ENCODE measurements at places on chromosomes 1 and 21.

GRCh38 chr1:147167365-147167764 is 4.9 kb downstream of the PRKAB2 start:
- DNase-seq: no peak
- H3K4me1 ChIP-seq: peaks cover 17% of the 10 kb centered on the region
- H3K4me3 ChIP-seq: no peak overlapping the region

GRCh38 chr1:2019571-2020309 is 595 bp downstream of the GABRD start:
- peaks cover 6% of the 10 kb centered on the region for H3K27me3 ChIP-seq
- H3K36me3 ChIP-seq: no peaks in the 10 kb centered on the region
- DNase-seq: peak; percentile 87
- no peak overlapping the region for H3K27ac ChIP-seq

DNA sequence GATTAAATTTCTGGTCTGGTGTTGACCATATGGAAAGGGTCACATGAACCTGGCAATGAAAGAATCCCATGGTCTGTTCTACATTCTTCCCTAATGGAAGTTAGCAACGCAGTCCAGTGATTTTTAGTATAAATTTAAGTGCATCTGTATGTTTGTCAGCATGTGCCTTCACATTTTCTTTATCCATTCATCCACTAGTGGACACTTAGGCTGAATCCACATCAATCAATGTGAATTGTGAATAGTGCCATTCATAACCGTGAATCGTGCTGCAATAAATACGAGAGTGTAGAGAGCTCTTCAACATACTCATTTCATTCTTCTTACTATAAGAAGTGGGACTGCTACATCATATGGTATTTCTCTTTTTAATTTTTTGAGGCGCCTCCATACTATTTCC is 12.7 kb upstream of the IFI16 start:
- no peak overlapping the region for H3K4me3 ChIP-seq
- H3K36me3 ChIP-seq: no peaks in the 10 kb centered on the region
- H3K27ac ChIP-seq: no peak overlapping the region

DNA sequence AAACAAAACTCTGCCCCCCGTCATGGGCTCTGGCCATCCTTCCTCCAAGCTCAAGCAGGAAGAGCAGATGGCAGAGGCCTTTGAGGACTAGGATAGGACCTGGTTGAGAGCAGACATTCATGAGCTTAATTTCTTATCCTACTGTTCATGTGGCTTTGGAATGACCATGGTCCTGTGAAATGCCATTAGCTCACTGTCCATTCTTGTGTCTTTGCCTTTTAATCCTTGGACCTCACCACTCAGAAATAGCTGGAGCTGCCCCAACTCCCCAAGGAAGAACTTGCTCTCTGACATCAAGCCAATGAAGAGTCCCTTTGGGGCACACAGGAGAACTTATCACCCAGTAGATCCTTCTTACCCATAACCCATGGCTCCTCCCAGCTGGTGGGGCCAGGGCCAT is 11.6 kb upstream of the FAM20B start:
- no peak for DNase-seq
- H3K4me3 ChIP-seq: no peak overlapping the region
- H3K27ac ChIP-seq: no peak overlapping the region
- H3K27me3 ChIP-seq: no peaks in the 10 kb centered on the region
- peaks cover 17% of the 10 kb centered on the region for H3K4me1 ChIP-seq

DNA sequence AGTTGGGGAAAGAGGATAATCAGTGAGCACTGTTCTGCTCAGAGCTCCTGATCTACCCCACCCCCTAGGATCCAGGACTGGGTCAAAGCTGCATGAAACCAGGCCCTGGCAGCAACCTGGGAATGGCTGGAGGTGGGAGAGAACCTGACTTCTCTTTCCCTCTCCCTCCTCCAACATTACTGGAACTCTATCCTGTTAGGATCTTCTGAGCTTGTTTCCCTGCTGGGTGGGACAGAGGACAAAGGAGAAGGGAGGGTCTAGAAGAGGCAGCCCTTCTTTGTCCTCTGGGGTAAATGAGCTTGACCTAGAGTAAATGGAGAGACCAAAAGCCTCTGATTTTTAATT is 42.7 kb downstream of the YARS1 start:
- H3K27me3 ChIP-seq: no peaks in the 10 kb centered on the region
- DNase-seq: no peak

DNA sequence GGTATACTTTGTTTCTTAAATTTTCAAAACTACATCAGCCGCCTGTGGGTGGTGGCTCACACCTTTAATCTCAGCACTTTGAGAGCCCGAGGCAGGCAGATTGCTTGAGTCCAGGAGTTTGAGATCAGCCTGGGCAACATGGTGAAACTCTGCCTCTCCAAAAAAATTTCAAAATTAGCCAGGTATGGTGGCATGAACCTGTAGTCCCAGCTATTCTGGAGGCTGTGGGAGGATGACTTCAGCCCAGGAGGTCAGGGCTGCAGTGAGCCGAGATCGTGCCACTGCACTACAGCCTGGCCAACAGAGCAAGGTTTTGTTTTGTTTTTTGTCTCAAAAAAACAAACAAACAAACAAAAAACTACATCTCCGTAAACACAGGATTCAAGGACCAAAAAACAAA is 3.3 kb downstream of the EYA3 start:
- H3K4me1 ChIP-seq: peaks cover 16% of the 10 kb centered on the region
- H3K27ac ChIP-seq: no peak overlapping the region
- H3K27me3 ChIP-seq: no peaks in the 10 kb centered on the region
- no peak overlapping the region for H3K4me3 ChIP-seq

DNA sequence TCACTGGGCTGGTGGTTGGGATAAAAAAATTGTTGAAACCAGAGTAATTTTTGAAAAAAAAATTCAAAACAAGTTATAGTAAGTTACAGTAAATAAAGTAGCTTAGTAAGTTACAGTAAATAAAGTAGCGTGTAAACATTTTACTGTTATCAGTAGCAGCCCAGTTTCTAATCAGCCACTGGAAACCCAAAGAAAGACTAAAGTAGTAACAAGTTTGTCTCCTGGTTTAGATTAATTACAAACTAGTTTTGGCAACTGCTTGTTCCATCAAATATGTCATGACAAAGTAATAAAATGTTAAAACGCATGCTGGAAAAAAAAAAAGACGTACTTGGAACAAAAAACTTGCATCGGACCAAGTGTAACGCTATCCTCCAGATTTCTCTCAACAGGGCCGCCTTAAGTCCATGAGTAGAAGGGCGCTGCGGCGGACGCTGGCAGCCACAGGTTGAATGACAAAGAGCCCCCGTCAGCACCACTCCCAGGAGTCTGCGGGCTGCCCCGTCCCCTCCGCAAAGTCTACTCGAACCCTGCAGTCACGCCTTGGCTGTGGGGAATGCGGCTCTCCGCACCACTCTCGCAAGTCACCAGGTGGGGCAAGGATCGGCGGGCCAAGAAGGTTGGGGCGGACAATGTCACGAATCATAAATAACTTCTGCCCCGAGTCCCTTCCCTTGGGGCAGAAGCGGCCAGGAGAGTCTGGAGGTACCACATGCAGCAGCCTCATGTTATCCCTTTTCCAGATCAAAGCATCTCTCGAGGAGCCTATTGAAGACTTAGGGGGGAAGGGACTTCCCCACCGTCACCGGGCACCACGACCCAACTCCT is 837 bp downstream of the SLC16A1 start:
- H3K4me1 ChIP-seq: no peaks in the 10 kb centered on the region
- no peaks in the 10 kb centered on the region for H3K36me3 ChIP-seq
- peak overlapping the region; percentile 82 for H3K27ac ChIP-seq
- no peaks in the 10 kb centered on the region for H3K27me3 ChIP-seq
- H3K4me3 ChIP-seq: peak overlapping the region; percentile 67

DNA sequence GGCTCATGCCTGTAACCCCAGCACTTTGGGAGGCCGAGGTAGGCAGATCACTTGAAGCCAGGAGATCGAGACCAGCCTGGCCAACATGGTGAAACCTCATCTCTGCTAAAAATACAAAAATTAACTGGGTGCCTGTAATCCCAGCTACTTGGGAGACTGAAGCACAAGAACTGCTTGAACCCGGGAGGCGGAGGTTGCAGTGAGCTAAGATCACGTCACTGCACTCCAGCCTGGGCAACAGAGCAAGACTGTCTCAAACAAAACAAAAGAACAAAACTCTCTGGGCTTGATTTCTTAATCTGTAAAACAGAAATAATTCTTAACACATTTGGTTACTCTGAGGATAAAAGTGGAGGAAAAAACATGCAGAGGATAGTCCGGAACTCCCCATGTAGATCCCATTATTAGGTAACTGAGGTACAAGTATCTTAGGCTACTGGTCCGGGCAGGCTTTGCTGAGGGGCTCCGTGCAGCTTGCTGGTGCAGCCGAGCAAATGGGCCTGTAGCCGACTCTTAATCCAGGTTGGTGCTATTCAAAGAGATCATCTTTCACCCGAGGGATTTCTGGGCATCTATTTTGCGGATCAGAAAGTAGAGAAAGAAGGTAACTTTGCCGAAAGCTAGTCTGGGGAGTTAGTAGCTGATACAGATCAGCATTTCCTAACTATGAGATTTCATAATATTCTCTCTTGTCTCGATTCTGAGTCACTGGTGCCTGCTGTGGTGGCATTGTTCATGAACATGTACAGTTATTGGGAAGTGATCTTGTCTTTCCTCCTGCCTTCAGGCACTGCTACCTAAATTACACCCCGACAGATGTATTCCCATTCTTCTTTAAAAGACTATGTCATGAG is 56.8 kb downstream of the NFIA start:
- no peak overlapping the region for H3K27ac ChIP-seq
- no peak overlapping the region for H3K4me3 ChIP-seq
- peak; percentile 17 for DNase-seq
- no peaks in the 10 kb centered on the region for H3K36me3 ChIP-seq

- H3K27ac ChIP-seq: no peak overlapping the region
- H3K36me3 ChIP-seq: no peaks in the 10 kb centered on the region
- H3K27me3 ChIP-seq: no peaks in the 10 kb centered on the region
- H3K4me3 ChIP-seq: no peak overlapping the region
- no peaks in the 10 kb centered on the region for H3K4me1 ChIP-seq
Observed at GRCh38 chr1:153122831-153123421, 9.6 kb upstream of the SPRR2F start.

DNA sequence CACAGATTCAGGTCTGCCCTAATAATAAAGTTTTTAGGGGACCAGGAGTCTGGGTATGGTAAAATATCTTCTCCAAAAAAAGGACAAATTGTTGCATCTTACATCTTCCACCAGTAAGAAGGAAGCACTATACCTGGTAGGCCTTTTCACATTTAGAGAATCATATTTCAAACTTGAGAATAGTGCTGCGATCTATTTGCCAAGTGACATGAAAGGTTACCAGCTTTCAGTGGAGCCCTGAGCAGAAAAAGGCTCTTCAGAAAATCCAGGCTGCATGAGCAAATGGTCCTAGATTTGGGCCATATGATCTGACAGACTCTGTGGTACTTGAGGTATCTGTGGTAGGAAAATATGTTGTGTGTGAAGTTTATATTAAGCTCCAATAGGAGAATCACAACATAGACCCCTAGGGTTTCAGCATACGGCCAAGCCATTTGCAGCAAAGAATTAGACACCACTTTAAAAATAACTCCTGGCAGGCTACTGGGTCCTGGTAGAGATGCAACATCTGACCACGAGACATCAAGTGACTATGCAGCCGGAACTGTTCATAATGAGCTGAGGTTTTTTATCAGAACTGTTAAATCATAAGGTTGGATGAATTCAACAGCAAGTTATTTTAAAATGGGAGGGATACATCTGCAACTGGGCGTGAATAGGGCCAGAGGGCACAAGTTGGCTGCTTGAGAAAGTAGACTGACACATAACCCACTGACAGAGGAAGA is 38.6 kb upstream of the CCDC190 start:
- no peaks in the 10 kb centered on the region for H3K4me1 ChIP-seq
- no peak overlapping the region for H3K4me3 ChIP-seq
- H3K36me3 ChIP-seq: no peaks in the 10 kb centered on the region
- no peak for DNase-seq
- no peak overlapping the region for H3K27ac ChIP-seq

- H3K4me1 ChIP-seq: no peaks in the 10 kb centered on the region
- no peak overlapping the region for H3K4me3 ChIP-seq
- H3K27me3 ChIP-seq: no peaks in the 10 kb centered on the region
- no peaks in the 10 kb centered on the region for H3K36me3 ChIP-seq
- DNase-seq: no peak
- H3K27ac ChIP-seq: no peak overlapping the region
Observed at GRCh38 chr1:241787691-241788090, 60.3 kb upstream of the EXO1 start.

DNA sequence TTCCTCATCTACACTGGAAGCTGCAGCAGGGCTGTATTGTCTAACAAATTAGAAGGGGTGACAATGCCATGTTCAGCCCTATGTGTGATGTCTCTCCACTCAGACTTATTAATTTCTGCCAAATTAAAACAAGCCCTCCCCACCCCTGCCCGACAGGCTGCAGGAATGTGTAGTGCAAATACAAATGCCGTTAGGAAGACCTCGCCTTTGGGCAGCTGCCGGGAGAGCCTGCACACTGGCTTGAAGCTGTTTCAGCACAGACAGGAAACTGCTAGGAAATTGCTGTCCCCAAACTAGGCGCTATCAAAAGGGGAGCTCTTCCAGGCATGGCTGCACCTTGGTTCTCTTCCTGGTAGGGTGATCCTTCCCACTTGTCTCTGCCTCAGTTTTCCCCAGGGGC is 135.2 kb downstream of the ELAVL4 start:
- H3K27me3 ChIP-seq: no peaks in the 10 kb centered on the region
- no peaks in the 10 kb centered on the region for H3K36me3 ChIP-seq
- no peak overlapping the region for H3K27ac ChIP-seq
- no peaks in the 10 kb centered on the region for H3K4me1 ChIP-seq
- H3K4me3 ChIP-seq: no peak overlapping the region

DNA sequence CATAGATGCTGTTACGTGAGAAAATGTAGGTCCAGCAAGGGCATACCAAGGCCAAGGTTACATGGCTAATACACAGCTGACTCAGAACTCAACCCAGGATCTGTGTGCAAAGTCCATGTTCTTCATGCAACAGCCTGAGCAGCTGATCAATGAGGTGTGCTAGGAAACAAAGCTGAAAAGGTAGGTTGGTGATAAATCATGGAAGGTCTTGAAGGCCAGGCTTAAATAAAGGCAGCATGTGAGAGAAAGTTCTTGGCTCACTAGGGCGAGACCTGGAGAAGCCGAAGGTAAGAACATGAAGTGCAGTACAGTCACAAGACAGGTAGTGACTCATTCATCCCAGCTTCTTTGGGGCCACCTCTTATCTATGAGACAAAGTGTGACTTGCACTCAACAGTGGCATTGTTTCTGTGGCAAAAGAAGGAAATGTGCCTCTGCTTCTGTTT is 33.4 kb downstream of the TLR5 start:
- H3K27ac ChIP-seq: no peak overlapping the region
- peaks cover 11% of the 10 kb centered on the region for H3K4me1 ChIP-seq
- no peak for DNase-seq
- H3K27me3 ChIP-seq: no peaks in the 10 kb centered on the region

DNA sequence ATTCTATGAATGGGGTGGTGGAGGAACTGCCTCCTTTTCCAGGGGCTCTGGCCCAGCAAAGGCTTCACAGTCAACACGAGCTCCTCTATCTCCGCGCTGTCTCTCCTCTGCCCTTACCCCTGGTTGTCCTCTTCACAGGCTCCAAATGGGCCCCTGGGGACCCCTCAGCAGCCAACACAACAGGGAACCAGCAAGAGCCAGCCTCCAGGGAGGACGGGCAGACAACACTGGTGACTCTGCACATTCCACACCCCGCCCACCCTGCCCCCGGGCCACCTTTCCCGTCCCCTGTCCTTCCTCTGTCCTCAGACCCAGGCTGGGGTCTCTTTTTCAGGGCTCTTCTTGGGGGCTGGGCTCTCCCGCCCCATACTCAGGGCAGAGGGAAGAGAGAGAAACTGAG is 17.5 kb upstream of the ETV3 start:
- peak overlapping the region; percentile 17 for H3K4me3 ChIP-seq
- no peak for DNase-seq
- no peaks in the 10 kb centered on the region for H3K27me3 ChIP-seq
- H3K27ac ChIP-seq: no peak overlapping the region
- H3K4me1 ChIP-seq: peaks cover 31% of the 10 kb centered on the region

Data from upper lobe of left lung (tissue), 6 donors.